ENCODE measurements at places on chromosomes 7 and 10.

DNA sequence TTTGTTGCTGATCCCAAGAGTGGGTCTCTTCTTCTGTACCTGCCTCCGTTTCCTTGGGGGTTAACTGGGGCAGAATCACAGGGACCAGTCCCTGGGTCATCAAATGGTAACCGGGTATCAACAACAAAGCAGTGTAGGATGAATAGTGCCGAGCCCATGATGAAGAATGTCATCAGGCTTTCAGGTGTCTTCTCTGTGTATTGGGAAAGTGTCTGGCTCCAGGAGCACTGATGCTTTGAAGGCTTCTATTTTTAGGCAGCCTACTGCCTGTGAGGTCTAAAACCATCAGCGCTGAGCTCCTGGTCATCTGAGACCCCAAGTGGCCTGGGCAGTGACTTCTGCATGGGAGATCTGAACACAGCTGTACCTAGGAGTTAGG, 48.2 kb upstream of the SHH start:
- no peak for DNase-seq

DNA sequence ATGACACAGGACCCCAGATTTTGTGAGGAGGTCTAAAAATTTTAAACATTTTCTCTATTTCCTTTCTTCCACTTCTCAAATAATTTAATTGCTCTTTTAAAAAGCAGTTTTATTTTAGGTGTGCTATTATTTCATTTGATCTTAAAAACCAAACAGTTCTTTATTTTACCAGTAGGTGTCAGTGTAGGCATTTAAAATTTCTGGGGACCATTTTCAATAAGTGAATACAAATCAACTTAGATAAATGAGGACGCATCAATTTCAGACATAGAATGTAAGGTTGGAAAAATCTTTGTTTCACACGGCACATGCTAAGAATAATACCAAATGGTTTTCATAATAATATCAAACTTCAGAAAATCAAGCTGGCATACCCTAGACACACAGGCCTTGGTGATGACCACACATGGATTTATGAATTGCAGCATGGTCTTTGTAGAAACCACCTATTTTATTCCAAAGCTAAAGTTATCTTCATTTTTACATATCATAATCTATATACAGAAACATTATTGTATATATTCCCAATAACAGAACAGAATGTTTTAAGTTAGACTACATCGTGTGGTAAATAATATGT, 127.6 kb upstream of the SLC26A5 start:
- DNase-seq = peak; percentile 68

DNA sequence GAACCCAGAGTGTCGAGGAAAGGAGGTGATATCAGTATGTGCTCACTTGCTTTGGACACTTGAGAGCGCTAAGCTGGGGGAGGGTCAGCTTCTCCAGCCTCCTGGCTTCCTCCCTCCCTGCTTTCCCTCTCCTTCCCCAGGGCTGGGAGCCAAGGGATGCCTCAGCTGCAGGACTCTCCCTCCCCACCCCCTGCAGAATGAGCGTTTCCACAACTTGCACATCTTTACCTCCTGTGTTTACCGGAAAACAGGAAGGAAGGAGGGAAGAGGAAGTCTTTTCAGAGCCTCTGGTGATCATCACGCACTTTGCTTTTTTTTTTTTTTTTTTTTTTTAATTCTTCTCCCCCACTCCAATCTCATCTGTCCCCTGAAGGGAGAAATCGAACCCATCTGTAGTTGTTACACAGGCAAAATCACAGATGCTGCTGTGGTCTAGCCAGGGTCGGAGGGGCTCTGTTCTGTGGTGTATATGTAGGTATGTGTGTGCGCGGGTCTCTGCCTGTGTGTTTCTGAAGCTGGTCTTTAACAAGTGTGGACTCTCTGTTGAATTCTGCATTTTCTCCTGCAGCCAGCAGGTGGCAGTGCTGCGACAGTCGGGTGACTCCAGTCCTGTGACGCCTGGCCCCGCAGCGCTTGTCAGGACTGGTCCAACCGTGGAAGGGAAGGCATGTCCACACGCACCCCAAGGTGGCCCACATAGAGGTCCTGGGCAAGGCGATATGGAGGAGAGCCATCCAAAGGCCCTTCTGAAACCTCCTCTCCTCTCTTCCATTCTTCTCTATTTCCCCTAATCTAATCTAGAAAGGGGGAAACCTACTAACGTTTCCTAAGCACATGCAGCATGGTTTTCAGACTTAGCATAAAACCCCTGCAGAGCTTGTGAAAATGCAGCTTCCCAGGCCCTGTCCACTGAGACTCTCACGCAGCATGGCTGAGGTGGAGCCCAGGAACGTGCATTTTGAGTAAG, 257.6 kb downstream of the PLXNA4 start:
- DNase-seq = peak; percentile 86

DNA sequence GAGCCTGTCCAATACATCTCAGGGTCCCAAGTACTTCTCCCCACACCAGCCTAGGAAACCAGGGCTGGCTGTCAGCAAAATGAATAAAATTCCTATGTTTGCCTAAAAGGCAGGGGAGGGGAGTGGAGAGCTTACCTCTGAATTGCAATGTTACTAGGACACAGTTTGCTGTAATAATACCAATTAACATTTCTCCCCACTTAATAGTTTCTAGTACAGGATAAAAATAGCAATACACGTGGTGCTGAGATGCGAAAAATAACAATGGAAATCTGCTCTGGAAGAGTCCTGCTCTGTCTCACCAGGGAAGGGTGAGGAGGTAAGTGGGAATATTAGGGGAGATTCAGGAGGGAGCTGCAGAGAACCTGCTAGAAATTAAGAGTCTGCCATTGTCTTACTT, 112.3 kb downstream of the PLXNA4 start:
- DNase-seq = no peak

GRCh38 chr10:53325066-53325465, 552.5 kb upstream of the MBL2 start:
- DNase-seq = peak; percentile 20

DNA sequence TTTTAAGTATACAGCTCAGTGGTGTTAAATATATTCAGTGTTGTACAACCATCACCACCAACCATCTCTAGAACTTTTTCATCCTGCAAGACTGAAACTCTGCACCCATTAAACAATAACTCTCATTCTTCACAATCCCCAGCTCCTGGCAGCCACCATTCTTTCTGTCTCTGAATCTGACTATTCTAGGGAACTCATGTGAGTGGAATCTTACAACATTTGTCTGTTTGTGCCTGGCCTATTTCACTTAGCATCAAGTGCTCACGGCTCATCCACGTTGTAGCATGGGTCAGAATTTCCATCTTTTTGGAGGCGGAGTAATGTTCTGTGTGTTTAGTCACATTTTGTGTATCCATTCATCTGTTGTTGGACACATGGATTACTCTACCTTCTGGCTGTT, 40.8 kb upstream of the PFKFB3 start:
- no peak for DNase-seq

DNA sequence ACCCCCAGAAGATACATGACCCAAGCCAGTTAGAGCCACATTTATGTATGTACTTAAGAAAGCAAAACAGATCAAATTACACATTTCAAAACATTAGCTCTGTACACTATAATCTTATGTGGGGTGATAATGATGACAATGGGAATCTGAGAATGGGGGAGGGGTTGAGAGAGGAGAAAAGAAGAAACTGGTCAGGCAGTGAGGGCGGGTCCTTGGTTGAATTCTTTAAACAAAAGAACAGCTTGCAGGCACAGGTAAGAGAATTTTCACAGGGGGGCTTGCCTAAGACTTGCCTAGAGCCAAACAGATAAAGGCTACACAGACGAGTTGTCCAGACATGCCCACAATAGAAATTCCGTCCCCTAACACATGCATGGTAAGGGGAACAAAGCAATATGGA, 76.8 kb upstream of the PTER start:
- no peak for DNase-seq

- DNase-seq = no peak
These were observed 233.8 kb downstream of the LRRN3 start for GRCh38 chr7:111324776-111325175.

DNA sequence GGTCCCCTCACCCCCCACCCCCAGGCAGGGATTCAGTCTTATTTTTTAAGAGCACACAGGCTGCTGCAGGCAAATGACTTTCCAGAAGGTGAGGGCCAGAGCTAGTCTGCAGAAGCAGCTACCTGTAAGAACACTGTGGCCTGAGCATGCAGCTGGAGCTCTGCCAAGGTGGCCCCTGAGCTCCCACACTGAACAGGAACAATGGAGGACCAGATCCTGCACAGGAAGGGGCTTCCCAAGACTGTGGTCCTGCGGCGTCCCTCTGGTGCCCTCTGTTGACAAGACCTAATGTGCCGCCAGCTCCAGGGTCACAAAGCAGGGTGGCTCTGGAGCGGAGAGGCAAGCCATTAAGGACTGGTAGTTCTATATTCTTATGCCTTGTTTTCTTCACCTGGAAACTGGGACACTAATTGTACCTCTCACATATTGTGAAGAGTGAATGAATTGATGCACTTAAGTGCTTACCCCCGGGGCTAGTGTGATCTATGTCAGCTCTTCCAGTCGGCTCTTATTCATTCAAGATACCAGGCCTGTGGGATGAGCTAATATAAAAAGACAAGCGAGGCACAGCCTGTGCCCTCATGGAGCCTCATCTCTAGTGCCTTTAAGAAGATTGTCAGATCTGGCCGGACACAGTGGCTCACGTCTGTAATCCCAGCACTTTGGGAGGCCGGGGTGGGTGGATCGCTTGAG, 8.0 kb upstream of the BEND7 start:
- DNase-seq = peak; percentile 64

DNA sequence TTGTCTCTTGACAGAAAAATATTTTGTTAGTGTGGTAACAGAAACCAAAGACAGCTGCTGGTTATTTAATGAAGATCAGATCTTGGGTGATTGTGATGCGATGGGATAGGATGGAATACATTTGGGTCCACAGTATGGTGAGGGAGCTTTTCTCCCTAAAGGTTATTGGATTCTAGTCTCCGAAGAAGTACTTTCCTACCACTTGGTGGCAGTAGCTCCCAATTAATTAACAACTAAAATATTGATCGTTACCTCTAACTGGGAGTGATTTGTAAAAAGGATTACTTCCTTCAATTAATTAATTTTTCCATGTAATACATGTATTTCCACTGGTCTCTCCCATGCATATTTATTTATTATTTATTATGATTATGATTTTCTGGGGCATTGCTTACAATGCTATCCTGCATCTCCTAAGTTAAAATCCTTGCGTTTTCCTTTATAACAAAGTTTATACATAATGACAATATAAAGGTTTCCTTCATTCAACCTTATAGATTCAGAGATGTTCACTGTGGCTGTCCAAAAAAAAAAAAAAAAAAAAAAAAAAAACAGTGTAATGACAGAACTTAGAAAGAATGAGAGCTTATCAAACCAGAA, 25.6 kb downstream of the TMEM196 start:
- DNase-seq = peak; percentile 55

DNA sequence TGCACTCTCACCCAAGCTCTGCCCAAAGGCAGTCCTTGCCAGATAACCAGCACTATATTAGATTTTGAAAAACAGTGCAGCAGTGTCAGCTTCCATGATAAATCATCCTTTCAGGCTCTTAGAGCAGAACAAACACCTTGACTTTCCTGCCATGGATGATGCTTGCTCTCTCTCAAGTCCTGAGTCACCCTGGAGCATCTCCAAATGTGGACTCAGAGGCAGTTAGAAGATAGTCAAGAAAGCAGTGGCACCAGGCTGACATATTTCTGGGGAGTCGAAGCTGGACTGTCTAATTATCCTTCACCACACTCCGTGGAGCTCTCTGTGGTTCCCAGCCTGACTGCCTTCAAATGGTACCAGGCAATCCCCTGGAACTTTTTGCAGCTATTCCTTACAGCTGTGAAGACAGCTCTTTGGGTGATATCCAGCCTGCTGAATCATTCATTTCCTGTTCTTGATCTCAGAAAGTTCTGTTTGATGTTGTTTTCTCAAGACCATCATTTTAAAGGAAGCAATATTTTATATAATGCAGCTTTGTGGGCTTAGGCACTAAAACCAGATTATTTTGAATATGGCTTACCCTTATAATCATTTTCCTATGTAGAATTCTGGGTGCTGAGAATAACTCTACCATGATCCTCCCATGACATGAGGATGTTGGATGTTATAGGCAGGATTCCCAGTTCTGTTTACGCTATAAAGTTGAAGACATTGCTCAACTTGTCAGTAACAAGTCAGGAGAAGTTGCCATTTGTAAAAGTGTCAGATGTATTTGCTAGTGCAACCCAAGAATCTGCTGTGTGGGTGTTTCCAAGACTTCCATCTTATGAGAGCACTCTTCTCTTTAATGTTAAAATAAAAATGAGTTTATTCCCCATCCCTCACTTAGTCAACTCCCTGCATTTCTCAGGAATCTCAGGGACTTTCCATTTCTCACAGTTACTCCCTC, 233.8 kb downstream of the C7orf25 start:
- DNase-seq = peak; percentile 34

DNA sequence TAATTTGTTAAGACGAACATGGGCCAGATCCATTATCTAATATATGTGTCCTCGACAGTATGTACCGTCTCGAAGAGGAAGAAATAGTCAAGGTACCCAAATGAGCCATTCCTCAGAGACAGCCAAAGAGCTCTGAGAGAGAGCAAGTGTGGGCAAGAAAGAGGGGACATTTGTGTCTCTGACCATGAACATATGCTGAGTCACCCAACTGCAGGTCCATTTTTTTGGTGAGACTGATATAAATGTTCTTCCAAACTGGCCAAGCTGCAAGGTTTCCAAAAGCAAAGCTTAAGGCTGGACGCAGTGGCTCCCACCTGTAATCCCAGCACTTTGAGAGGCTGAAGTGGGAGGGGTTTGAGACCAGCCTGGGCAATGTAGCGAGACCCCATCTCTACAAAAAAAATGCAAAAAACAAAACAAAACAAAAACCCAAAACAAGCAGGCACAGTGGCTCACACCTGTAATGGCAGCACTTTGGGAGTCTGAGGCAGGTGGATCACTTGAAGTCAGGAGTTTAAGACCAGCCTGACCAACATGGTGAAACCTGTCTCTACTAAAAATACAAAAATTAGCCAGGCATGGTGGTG, 26.0 kb upstream of the ATXN7L1 start:
- DNase-seq = no peak

DNA sequence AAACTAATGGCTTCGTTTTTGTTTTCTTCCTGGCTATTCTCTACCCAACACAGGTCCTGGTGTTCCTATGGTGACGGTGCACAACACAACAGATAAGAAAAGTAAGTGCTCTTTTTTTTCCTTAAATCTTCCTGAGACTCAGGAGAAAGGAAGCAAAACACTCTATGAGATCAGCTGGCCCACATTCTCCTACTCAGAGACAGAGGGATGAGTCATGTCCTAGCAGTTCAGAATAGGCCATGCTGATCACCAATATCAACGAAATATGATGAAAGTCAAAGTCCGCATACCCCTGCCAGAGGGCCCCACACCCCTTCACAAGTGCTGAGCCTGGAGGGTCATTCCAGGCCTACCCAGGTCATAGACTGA, 149.2 kb downstream of the PAXIP1 start:
- DNase-seq = peak; percentile 9
